Activated naive CD8-positive, alpha-beta T cell treated with anti-CD3 and anti-CD28 coated beads for 36 hours (primary cell): ENCODE measurements at places on chromosomes 12 and 14. TPM values are rescaled to one million over a fixed set of nuclear protein-coding genes. Genes with fewer than 3 reads are reported as not detected.
A peak's percentile ranks its signal among the peaks of the same experiment; 100 is the strongest.

BCL7A gene
- 6.7 TPM for total RNA-seq

DHRS2 gene
- 10.4 TPM for total RNA-seq

NUMB gene
- 32.4 TPM for total RNA-seq

CCDC63 gene
- not detected for total RNA-seq

LTBP2 gene
- 0.06 TPM for total RNA-seq

INHBC gene
- total RNA-seq: not detected

AMHR2 gene
- not detected for total RNA-seq

ITGB7 gene
- 105 TPM for total RNA-seq

VWF gene
- 0.24 TPM for total RNA-seq

WNT1 gene
- not detected for total RNA-seq

SPIC gene
- total RNA-seq: not detected

MIP gene
- not detected for total RNA-seq

AICDA gene
- not detected for total RNA-seq

- DNase-seq: no peak
- peaks cover 21% of the 10 kb centered on the region for H3K27me3 ChIP-seq
- H3K36me3 ChIP-seq: no peaks in the 10 kb centered on the region
- H3K4me1 ChIP-seq: peaks cover 3% of the 10 kb centered on the region
- no peak overlapping the region for H3K4me3 ChIP-seq
Measured at GRCh38 chr12:128932521-128932920, 79.2 kb downstream of the GLT1D1 start.

DNA sequence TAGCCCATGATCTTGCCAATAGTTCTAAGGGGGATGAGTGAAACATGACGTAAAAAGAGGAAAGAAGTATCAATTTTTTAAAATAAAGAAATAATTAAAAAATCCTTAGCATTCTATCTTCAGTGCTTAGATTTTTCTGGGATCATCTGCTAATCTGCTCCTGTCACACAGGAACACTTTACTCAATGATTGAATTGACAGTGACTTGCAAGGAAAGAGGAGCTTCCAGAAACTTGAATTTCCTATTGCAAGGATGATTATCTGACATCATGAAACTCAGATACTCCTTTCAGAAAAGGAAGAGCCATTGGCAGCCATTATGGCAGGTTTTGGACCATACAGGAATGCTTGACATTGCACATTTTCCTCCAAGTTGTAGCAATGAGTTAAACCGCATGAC is 41.4 kb upstream of the PTPRO start:
- no peaks in the 10 kb centered on the region for H3K36me3 ChIP-seq
- no peaks in the 10 kb centered on the region for H3K27me3 ChIP-seq
- no peak overlapping the region for H3K4me3 ChIP-seq
- H3K27ac ChIP-seq: no peak overlapping the region
- no peak for DNase-seq

DNA sequence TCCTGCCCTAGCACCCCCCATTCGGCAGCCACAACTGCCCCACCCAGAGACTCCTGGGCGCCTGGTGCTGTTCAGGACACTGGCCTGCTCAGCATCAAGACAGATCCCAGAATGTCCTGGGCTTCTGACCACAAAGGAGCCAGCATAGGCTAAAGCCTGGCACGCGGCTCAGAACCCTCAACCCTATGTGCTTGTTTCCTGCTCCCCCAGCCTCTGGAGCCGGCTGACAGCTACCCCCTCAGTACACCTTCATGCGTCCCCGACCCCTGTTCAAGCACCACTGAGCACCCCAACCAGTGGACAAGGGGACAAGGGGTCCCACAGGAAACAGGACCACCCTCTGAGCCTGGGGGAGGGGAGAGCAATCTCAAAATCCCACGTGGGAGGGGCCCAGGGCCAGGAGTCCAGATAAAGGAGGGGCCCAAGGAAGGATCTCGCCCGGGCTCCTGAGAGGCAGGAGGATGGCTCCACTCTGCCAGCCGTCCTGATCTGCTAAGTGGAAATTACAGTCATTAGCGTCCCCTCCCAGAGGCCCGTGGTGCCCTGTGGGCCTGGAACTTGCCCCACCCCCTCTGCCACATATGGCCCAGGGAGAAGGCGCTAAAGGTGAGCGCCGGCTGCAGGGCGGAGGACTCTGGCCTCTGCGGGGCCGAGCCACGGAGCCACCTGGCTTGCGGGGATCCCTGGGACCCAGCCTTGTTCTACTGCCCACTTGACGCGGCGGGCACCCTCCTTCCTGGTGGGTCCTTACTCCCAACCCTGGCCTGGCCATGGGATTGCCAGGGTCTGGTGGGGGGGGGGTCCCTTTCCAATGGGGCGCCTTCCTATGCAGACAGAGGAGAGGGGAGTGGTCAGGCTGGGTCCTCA is 27.2 kb upstream of the GPR132 start:
- DNase-seq: no peak
- H3K36me3 ChIP-seq: no peaks in the 10 kb centered on the region
- peaks cover 13% of the 10 kb centered on the region for H3K4me1 ChIP-seq
- H3K27me3 ChIP-seq: no peaks in the 10 kb centered on the region
- peak overlapping the region; percentile 81 for H3K27ac ChIP-seq

GRCh38 chr12:73625226-73625625 is 912.4 kb upstream of the ATXN7L3B start:
- no peaks in the 10 kb centered on the region for H3K4me1 ChIP-seq
- no peak overlapping the region for H3K27ac ChIP-seq
- H3K4me3 ChIP-seq: no peak overlapping the region
- no peaks in the 10 kb centered on the region for H3K36me3 ChIP-seq
- DNase-seq: no peak
- no peaks in the 10 kb centered on the region for H3K27me3 ChIP-seq

- DNase-seq: no peak
- no peak overlapping the region for H3K27ac ChIP-seq
- peaks cover 22% of the 10 kb centered on the region for H3K4me1 ChIP-seq
- no peak overlapping the region for H3K4me3 ChIP-seq
Measured at GRCh38 chr12:27233814-27234213, 10.3 kb upstream of the STK38L start.

DNA sequence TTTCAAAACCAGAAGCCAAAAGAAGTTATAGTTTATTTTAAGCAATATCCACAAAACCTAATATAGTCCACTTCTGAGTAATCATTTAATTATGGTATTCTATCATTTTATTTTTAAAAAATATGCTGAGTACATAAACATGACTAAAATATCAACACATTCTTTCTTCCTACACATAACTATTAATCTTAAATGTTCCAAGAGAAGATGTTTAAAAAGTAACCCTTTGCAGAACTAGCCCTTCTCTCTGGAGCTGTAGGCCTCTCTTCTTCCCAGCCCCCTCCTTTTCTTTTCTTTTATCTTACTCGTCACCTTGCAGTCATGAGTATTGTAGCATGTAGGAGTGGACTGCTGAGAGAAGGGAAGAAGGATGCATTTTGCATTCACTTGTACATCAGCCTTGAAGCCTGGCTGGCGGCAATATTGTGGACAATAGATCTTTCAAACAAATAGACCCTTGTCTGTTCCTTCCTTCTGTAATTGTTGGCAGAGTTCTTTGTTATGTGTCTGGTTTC is 941.9 kb downstream of the NRXN3 start:
- DNase-seq: no peak
- H3K27ac ChIP-seq: no peak overlapping the region
- H3K4me1 ChIP-seq: no peaks in the 10 kb centered on the region
- no peaks in the 10 kb centered on the region for H3K27me3 ChIP-seq

DNA sequence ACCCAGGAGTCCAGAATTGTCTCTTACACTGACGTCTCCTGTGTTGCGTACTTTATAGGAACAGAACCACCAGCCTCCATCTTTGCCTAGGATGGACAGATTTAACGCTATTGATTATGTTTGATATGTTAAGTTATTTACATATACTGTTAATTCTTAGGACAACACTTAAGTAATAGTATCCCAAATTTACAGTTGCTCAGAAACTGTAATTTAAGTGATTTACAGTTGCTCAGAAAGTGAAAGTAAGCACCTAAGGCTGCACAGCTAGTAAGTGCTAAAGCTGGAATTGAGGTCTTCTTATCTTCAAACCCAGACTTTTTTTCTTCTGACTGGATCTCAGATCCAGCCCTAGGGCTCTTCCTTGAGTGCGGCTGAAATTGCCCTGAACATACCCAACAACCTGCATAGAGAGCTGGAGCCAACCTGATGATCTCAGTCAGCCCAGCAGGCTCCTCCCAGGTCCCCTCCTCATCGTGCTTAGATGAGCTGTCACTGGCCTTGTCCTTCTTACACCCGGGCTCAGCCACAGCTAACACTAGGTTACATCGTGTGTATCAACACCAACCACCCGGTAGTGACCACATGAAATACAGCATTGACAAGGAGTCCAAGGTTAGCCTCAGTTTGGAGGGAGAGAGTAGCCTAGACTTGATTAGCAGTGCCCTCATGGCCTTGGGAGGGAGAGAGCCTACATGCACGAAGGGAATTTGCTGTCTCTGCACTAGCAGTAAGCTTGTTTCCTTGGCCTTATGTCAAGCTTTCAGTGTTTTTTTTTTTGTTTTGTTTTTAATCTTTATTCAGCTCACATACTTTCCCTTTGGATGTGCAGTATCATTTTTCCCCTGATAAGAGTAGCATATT is 111.1 kb upstream of the ARHGAP5 start:
- no peak for DNase-seq
- no peak overlapping the region for H3K27ac ChIP-seq
- no peaks in the 10 kb centered on the region for H3K27me3 ChIP-seq
- H3K36me3 ChIP-seq: no peaks in the 10 kb centered on the region
- no peak overlapping the region for H3K4me3 ChIP-seq
- H3K4me1 ChIP-seq: peaks cover 3% of the 10 kb centered on the region

- H3K36me3 ChIP-seq: no peaks in the 10 kb centered on the region
- no peak for DNase-seq
- H3K4me1 ChIP-seq: no peaks in the 10 kb centered on the region
- H3K4me3 ChIP-seq: no peak overlapping the region
Measured at GRCh38 chr14:41868396-41868795, 261.7 kb downstream of the LRFN5 start.

GRCh38 chr12:118175823-118176447 is 40.0 kb downstream of the PEBP1 start:
- no peaks in the 10 kb centered on the region for H3K4me1 ChIP-seq
- H3K27ac ChIP-seq: no peak overlapping the region
- H3K27me3 ChIP-seq: no peaks in the 10 kb centered on the region
- H3K36me3 ChIP-seq: peaks cover 20% of the 10 kb centered on the region

- DNase-seq: no peak
- no peaks in the 10 kb centered on the region for H3K4me1 ChIP-seq
- no peak overlapping the region for H3K27ac ChIP-seq
Measured at GRCh38 chr14:51445001-51445390, 204.9 kb downstream of the TMX1 start.

DNA sequence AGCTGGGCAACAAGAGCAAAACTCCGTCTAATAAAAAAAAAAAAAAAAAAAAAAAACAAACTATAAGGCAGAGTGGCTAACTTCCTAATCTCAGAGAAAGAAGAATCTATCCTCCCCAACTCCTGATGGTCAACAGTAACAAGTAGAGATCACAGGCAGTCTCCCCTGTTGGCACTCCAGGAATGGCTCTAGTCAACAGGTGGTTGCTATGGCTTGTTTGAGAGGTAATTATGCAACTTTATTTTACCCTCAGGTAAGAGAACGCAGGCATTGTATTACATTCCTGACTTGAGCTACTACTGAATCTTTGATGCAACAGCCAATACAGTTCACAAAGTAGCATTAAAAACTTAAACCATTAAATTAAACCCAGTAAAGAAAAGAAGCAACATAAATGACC is 180.3 kb downstream of the DICER1 start:
- no peaks in the 10 kb centered on the region for H3K4me1 ChIP-seq
- no peaks in the 10 kb centered on the region for H3K36me3 ChIP-seq
- H3K27ac ChIP-seq: no peak overlapping the region

- H3K4me1 ChIP-seq: no peaks in the 10 kb centered on the region
- peaks cover 4% of the 10 kb centered on the region for H3K27me3 ChIP-seq
- DNase-seq: no peak
Measured at GRCh38 chr12:77236066-77236465, 170.7 kb upstream of the E2F7 start.

GRCh38 chr14:61346793-61347192 is 25.4 kb downstream of the PRKCH start:
- peaks cover 66% of the 10 kb centered on the region for H3K36me3 ChIP-seq
- no peak for DNase-seq
- no peaks in the 10 kb centered on the region for H3K27me3 ChIP-seq
- peak overlapping the region; percentile 94 for H3K27ac ChIP-seq

GRCh38 chr12:47491516-47492305 is 214.1 kb downstream of the RPAP3 start:
- H3K27me3 ChIP-seq: no peaks in the 10 kb centered on the region
- no peak overlapping the region for H3K27ac ChIP-seq
- DNase-seq: no peak
- H3K4me1 ChIP-seq: peaks cover 13% of the 10 kb centered on the region
- no peak overlapping the region for H3K4me3 ChIP-seq

- no peaks in the 10 kb centered on the region for H3K36me3 ChIP-seq
- H3K27me3 ChIP-seq: peaks cover 32% of the 10 kb centered on the region
- no peak overlapping the region for H3K27ac ChIP-seq
- DNase-seq: no peak
Measured at GRCh38 chr12:102302553-102302952, 104.9 kb upstream of the PMCH start.

DNA sequence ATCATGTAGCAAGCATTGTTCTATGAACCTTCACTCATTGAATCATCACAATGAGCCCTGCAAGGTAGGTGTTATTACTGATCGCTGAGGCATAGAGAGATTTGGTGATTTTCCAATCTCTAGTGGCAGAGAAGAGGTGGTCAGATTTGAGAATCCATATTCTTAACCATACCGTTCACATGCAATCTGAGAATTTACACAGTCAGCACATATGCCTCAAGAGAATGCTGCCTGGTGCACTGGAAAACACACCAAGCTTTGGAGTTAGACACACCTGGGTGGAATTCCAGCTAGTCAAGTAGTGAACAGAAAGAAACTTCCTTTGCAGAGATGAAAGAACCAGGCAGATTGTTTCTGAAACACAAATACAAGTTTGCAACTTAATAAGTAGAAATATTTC is 94.1 kb downstream of the LGR5 start:
- no peaks in the 10 kb centered on the region for H3K4me1 ChIP-seq
- no peak overlapping the region for H3K4me3 ChIP-seq
- H3K36me3 ChIP-seq: no peaks in the 10 kb centered on the region
- H3K27me3 ChIP-seq: no peaks in the 10 kb centered on the region
- no peak for DNase-seq

- no peak for DNase-seq
- H3K27ac ChIP-seq: no peak overlapping the region
- no peak overlapping the region for H3K4me3 ChIP-seq
- H3K36me3 ChIP-seq: no peaks in the 10 kb centered on the region
- no peaks in the 10 kb centered on the region for H3K27me3 ChIP-seq
Measured at GRCh38 chr14:34465069-34465859, 3.2 kb upstream of the SPTSSA start.
